ENCODE measurements at places on chromosomes 1 and 21. TPM values are rescaled to one million over a fixed set of nuclear protein-coding genes. Genes with fewer than 3 reads are reported as not detected.

Gene URB2
- 7.7 TPM for total RNA-seq

DNA sequence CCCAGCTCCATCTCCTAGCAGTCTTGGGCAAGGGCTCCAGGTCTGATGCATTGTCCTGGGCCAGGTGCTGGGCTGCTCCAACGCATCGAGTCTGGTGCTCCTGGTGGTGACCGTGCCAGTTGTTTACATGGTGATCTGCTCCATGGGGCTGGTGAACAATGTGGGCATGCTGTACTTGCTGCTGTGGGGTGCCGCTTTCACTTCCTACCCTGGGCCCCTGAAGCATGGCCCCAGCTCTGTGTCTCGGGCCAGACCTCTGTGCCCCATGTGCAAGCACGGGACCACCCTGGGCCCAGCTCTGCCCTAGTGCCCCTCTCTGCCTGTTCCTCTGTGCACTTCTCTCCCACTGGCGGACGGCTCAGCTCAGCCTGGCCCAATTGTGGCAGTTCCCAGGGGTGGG is 119.4 kb downstream of the MAST2 start:
- no peak for DNase-seq

DNA sequence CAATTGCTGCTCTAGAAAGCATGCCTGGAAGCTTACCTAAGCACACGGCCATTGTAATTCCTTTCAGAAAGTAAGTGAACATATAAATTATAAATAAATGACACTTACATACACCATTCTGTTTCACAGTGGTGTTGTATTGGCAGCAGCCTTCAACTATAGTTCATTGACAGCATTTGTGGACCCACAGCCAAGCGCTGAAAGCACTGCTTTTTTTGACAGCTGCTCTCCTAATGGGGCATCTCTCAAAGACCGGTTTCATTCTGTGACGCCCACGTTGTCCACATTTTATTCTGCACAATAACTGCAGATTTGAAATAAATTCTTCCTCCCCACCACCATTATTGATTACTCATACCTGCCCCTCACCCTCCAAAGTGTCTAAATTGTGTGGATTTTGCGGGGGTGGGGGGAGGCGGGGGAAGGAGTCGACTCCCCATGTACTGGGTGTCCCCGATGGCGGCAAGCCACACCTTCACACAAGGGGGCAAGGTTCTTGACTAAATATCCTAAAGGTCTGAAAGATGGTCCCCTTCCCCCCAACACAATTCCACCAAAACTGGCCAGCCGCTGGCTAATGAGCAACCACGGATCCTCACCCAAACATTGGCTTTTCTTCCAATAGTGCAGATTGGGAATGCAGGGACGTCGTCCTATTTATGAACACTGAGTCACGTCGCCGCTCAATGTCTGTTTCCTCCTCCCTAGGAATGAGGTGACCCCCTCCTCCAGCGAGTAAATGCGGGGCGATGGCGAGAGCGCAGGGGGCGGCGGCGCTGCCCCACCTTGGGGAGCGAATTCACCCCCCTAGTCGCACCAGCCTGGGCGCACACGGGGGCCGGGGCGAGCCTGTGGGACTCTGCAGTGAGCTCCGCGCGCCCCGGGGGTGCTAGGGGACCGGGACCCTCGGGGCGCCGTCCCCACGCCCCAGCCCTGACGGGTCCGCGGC is 960 bp downstream of the RCAN1 start:
- no peak for DNase-seq

DNA sequence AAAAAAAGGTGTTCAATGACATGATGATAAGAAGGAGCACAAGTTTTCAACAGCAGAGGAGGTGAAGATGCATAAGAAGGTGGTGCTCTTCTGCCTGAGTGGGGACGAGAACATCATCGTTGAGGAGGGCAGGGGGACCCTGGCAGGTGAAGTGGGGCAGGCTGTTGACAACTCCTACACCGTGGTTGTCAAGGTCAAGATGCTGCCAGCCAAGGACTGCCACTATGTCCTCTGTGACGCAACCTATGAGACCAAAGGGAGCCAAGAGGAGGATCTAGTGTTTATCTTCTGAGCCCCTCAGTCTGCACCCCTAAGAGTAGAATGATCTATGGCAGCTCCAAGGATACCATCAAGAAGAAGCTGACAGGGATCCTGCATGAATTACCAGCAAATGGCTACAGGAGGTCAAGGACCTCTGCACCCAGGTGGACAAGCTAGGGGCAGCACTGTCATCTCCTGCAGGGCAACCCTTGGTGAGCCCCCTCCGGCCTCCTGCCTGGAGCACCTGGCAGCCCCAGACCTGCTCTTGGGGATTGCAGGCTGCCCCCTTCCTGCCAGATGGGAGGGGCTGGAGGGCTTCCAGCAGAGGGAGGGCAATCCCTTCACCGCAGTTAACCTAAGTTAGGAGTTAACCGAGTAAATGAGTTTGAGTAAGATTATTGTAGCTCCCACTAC is 80.5 kb downstream of the ZNF281 start:
- DNase-seq = no peak

Measured in PC-9 (cell line).